ENCODE measurements at places on chromosomes 11 and 22.

GRCh38 chr11:79438631-79439409, 2.0 kb downstream of the TENM4 start:
- DNase-seq, result no peak

GRCh38 chr11:119863851-119864601, 135.0 kb upstream of the NECTIN1 start:
- DNase-seq, result no peak

DNA sequence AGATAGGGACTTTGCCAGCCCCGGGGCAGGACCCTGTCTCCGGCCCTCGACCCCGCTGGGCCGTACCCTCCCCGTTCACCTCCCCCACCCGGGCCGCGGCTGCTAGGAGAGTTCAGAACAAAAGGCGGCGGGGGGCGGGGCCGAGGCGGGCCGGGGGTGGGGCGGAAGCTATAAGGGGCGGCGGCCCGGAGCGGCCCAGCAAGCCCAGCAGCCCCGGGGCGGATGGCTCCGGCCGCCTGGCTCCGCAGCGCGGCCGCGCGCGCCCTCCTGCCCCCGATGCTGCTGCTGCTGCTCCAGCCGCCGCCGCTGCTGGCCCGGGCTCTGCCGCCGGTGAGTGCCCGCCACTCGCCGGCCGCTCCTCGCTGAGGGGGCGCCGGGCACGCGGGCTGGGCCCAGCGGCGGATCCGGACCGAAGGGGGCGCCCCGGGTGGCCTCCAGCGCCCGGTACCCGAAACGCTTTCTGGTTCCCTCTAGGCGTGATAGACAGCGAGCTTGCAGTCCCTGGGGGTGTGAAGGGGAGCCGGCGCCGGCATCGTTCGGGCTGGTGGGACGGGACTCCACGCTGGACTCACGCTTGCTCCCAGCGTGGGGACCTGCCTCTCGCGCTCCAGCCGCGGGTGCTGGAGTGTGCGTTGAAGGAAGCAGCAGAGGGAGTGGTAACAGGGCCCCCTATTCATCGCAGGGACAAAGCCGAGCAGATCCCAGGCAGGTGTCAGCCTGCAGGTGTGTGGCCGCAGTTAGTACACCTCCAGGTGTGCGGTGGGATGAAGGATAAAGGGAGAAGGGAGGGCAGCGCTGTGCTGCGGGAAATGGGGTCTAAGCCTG, at the start of gene MMP11:
Gene MMP11 (plus strand): TSS at position 201 of the 825 bp plus-strand sequence. CDS start 22 bp downstream, at position 223.
- no peak for DNase-seq

DNA sequence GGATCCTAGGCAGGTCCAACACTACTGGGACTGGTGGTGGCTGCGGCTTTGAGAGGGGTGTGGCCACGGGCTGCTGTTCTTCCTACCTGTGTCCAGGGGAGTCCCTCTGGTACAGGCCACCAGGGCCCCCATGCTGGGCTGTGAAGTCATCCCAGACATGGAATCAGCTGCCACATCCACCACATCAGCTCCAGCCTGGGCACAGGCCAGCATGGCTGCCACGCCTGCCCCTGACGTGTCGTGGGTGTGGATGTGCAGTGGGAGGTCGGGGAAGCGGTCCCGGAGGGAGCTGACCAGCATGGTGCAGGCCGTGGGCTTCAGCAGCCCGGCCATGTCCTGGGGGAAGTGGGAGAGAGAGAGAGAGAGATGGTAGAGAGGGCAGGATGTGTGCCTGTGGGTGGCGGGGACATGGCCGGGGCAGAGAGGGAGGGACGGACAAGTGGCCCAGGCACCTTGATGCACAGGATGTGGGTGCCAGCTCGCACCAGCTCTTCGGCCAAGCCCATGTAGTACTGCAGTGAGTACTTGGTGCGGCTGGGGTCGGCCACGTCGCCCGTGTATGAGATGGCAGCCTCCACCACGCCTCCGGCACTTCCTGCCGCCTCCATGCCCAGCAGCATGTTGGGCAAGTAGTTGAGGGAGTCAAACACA, 6.2 kb upstream of the LRFN4 start:
- no peak for DNase-seq

- no peak for DNase-seq
Observed at GRCh38 chr11:5922749-5923426, 19.2 kb upstream of the OR56A3 start.

DNA sequence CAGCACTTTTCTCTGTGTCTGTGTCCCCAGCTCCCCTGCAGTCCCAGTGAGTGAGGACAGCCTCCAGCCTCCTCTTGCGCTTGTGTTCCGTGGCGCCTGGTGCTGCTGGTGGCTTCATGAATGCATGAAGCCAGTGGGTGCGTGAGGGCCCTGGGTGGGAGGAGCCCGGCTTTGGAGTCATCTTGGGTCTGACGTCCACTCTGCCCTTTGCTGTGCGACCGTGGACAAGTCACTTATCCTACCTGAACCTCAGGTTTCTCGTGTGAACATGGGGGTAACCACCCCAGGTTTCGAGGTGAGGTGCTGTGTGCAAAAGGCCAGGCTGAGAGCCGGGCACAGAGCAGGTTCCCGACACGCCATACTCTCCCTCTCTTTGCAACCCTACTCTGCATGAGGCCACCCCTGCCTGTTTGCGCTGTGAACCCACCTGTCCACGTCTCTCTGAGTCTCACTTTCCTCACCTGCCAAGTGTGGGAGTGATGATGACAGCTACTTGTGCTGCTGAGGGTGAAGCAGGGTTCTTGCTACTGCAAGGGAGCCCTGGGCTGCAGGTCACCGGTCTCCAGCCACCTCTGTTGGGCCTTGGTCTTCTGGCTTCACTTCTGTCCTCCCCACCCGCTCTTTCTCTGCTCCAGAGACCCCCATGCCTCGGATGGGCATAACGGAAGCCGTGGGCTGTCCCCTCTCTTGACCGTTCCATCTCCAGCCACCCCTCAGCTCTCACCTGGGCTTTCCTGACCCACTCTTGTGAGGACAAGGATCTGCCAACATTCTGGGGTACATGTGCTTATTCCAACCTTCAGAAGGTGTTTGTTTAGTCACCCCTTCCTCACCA, 537.6 kb downstream of the TBC1D22A start:
- DNase-seq, result no peak

- DNase-seq, result no peak
Observed at GRCh38 chr22:44085743-44086270, 61.7 kb downstream of the PARVB start.

GRCh38 chr11:62846177-62846576, 6.8 kb upstream of the WDR74 start:
- DNase-seq, result no peak

DNA sequence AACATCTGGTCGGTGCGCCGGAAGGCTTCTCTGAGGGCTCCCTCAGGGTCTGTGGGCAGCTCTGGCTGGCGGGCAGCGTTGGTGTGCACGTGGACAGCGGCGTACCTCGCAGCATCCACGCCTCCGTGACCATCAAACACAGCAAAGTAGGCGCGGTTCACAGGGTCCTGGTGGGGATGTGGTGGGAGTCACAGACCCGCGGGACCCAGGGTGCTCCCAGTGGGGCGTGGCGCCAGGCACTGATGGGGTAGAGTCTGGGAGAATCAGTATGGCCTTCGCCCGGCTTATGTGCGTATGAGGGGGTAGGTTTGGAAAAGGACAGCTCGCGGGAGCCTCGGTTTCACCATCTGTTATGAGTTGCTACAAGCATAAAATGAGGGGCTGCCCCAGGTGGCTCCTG, 19.2 kb downstream of the PPM1F start:
- no peak for DNase-seq

- no peak for DNase-seq
Observed at GRCh38 chr11:2885017-2885677, 428 bp downstream of the CDKN1C start.
